NCI-H226 (cell line): ENCODE measurements at places on chromosomes 11 and 22.
A peak's percentile ranks its signal among the peaks of the same experiment; 100 is the strongest.

DNA sequence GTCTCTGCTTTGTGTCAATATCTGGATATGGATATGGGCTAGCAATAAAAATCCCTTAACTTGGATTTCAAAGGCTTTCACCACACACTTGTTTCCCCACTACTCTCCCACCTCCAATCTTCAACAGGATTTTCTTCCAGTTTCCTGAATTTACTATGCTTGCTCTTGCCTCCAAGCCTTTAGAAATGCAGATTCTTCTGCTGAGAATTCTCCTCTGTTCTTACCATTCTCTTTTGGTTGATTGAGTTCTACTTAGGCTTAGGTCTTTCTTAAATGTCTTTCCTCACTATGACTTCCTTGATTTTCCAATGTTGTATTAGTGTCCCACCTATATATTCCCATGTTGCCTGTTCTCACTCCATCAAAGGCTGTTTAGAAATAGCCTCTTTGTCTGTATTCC, 1502.4 kb upstream of the TENM4 start:
- no peak for DNase-seq

GRCh38 chr11:122159173-122159721, 43.2 kb upstream of the BLID start:
- DNase-seq = no peak

DNA sequence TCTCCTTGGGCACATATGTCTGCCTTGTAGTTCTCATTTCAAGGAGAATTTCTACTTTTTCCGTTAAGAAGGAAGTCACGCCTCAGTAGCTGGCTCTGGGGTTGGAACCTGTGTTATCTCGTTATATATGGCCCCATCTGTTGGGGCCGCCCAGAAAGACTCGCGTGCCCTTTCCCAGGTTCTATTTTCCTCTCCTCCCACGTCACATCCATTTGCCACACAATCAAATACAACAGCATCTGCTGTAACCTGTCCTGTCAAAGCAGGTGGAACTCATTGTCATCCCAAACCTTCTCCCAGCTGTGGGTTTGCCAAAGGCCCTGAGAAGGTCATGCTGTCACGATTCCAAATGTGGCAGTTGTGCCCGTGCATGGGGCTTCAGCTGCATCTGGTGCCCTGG, 213.1 kb upstream of the ZBED5 start:
- no peak for DNase-seq

DNA sequence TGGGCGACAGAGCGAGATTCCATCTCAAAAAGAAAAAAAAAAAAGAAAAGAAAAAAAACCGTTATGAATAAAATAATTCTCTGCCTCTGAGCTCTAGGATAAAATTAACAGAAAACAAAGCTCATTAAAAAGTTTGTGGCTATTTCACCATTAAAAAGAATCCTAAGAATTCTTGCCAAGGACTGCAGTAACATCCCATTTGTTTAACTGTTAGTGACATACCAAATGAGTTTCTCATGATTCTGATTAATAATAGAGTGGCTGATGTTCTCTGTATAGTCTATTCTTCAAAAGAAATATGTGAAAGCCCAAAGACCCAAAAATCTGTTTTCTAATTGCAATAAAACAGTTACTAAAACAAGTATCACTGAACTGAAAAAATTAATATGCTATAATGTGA, 19.7 kb downstream of the CLNS1A start:
- no peak for DNase-seq

- no peak for DNase-seq
Observed at GRCh38 chr11:15801616-15802015, 554.7 kb downstream of the SOX6 start.

DNA sequence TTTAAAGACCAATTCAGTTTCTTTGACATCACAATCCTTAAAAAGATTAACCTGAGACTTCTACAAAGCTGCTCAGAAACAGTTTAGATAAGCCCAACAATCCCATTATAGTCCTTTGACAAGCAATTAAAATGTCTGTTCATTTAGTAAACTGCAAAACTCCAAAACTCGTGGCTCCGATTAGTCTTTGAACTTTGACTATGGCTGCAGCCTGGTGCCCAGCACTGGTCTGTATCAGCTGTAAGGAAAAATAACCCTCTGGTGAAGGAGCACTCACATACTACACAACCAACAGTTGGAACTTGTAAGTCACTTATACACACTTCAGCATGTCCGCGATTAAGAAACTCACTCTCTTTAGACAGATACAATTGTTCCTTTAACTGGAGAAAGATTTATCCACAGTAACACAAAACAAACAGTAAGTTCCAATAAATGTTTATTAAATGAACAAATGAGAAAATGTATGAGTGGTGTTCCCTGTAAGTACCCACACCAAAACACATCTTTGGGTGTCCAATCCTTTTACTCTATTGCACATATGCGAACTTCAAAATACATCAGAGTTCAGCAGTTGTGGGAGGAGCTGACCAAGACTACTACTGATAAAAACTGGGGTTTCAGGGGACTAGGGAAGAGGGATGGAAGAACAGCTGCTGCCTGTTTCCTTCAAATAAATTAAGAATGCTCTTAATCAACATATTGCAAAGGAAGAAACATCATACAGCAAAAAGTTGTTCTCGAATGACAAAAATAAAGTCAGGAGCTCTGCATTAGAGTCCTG, 36.4 kb downstream of the PITPNB start:
- no peak for DNase-seq

DNA sequence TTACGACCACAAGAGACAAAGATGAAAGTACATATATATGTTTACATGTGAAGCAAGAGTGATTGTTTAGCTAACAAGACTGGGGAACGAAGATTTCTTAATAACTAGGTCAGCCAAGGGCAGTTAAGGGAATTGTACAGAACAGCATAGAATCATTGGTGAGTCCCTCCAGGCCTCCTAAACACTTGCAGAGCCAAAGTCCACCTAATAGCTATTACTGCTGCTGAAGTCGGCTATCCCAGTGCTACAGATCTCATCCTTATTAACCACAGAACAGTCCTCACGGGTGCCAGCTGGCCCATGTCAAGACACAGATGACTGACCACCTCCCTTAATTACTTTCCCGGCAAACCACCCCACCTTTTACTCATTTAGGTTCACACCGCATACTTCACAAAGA, 68.5 kb upstream of the OPCML start:
- DNase-seq = no peak

GRCh38 chr11:33819278-33820035, 45.1 kb upstream of the FBXO3 start:
- DNase-seq = no peak

DNA sequence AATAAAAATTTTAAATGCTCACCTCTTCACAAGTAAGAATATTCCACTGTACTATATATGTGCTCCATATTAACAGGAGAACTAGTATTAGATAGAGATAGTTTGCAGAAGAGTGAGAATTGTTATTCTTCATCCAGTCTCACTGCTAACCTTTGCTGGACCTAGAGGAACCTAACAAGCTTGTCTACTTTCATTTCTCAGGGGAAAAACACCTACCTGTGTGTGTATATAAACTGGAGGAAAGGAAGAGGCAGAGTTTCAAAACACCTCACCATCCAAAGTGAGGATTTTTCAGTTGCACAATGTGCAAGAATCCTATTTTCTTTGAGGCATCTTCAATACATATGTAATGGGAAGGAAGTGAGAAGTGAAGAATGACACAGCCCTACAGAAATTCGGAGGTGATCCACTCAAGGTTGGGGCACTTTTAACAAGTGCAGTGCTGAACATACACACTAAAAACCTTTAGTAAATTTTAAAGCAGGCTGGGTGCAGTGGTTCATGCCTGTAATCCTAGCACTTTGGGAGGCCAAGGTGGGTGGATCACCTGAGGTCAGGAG, 52.4 kb downstream of the SYTL2 start:
- no peak for DNase-seq

DNA sequence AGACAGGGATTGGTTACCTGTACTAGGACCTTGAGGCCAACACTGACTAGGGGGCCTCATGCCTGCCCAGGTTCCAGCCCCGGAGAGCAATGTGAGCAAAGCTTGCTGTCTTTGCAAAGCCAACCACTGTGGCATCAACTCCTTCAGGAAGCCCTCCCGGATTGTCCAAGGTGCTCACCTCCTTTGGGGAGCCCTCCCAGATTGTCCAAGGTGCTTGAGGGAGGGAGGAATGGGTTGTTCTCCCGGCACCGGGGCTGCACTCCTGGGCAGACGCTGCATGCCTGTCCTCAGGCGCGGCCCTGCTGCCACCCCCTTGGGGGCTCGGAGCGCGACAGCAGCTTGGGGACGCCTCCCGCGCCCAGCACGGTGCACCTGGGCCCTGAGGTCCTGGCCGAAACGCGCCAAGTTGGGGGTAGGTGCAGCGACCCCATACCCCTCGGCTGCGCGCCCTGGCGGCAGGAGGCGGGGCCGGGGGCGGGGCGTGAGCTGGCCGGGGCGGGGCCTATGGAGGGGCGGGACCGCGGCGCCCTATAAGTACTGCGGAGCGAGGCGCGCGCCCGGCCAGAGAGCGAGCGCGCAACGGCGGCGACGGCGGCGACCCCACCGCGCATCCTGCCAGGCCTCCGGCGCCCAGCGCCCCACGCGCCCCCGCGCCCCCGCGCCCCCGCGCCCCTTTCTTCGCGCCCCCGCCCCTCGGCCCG, at the start of gene CD81:
TSS of gene CD81 (plus strand) at position 560 of the 701 bp plus-strand sequence. CDS start 240 bp downstream, outside the sequence.
- no peak for DNase-seq

GRCh38 chr11:79470161-79470560, 29.3 kb upstream of the TENM4 start:
- no peak for DNase-seq

GRCh38 chr11:118015385-118015841, 29.2 kb downstream of the IL10RA start:
- no peak for DNase-seq

GRCh38 chr11:60316317-60316716, 10.7 kb upstream of the MS4A6E start:
- DNase-seq = no peak

- DNase-seq = no peak
Observed at GRCh38 chr11:73034777-73035176, 107.3 kb downstream of the FCHSD2 start.

GRCh38 chr11:74702383-74703007, 28.7 kb downstream of the CHRDL2 start:
- peak; percentile 35 for DNase-seq

DNA sequence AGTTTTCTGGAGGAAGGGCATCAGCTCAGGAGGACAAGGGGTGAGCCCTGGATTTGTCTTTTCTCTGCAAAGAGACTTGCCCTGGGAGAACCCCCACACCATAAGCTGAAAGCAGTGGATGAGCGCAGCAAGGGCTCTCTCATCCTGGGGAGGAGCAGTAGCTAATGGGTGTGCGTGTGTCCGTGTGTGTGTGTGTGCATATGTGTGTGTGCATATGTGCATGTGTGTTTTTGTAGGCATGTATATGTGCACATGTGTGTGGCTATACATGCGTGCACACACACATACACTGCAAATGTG, 45.3 kb downstream of the SMIM38 start:
- no peak for DNase-seq

GRCh38 chr11:16920559-16920958, 93.7 kb downstream of the PLEKHA7 start:
- DNase-seq = no peak

DNA sequence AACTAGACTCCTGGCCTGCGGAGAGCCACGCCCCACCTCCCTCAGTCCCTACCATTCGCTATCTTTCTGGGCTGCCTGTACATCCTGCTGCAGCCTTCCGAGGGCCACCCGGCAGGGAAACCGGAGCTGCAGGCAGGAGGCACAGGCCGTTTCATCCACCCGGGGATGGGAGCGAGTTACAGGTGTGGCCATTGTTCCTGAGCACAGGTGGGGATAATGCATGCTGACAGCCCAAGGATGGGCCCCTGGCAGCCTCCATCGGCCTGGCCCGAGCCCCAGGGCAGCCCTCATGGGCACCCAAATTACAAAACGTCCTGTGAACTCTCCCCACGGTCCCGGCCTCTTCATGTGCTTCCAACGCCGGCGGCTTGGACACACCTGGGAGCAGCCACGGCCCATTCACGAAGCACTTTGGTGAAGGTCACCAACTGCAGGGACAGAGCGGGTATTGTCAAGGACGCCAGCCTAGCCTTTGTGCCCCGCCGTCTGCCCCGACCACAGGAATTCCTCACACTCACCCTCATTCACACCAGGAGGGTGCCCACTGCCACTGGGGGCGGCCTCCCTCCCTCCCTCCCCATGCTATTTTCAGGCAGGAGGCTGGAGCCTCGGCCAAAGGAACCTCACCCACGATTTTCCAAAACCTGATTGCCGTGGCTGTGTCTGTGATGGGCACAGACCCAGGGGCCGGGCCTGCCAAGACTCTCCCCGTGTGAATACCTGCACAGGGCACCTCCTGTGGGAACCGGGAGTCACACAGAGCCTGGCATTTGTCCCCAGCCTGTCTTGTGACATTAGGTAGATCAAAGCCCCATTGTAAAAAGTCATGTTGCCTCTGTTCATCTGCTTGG, 42.1 kb upstream of the MYEOV start:
- DNase-seq = no peak
